ENCODE measurements at places on chromosomes 16 and 17. TPM values are rescaled to one million over a fixed set of nuclear protein-coding genes. Genes with fewer than 3 reads are reported as not detected.

- DNase-seq = no peak
These were observed 2294.4 kb downstream of the TP53TG3F start for GRCh38 chr16:35753559-35754390.

GRCh38 chr16:30005341-30006094, 5.3 kb downstream of the DOC2A start:
- DNase-seq = peak; percentile 49

DNA sequence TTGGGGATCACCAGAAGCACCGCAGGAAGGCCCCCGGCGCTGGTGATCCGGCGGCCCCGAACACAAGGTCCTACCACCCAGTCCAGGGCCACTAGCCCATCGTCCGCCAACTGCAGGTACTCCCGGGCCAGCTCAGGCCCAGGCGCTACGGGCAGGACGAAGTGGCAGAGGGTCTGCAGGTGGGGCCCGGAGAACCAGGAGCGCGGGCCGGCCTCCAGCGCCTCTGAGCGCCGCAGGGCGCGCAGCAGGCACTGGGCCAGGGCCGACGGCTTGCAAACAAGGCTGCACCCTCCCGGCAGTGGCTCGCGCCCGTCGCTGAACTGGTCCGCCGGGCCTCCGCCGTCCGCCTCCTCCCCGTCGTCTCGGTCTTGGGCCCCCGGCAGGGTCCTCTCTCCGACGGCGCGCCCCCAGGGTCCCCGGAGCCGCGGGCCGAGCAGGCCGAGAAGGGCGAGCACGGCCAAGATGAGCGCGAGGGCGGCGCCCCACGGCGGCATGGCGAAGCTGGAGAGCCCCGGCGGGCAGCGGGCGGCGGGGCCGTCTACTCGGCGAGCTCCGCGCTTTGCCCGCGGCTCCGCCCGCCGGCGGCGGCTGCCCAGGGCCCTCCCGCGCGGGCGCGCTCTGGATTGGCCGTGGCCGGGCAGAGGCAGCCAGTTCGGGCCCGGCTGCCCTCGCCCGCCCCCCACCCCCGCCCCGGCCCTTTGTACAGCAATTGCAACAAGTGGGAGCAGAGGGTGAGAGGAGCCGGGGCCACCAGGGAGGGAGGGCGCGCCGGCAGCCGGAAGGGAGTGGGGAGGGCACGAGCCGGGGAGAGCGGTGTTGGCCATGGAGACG, at the start of gene ABHD15:
TSS of gene ABHD15 (minus strand) at position 565 of the 831 bp plus-strand sequence. CDS start at position 494, 71 bp downstream.
- peak; percentile 60 for DNase-seq

Gene CORO1A
- total RNA-seq = 855 TPM

DNA sequence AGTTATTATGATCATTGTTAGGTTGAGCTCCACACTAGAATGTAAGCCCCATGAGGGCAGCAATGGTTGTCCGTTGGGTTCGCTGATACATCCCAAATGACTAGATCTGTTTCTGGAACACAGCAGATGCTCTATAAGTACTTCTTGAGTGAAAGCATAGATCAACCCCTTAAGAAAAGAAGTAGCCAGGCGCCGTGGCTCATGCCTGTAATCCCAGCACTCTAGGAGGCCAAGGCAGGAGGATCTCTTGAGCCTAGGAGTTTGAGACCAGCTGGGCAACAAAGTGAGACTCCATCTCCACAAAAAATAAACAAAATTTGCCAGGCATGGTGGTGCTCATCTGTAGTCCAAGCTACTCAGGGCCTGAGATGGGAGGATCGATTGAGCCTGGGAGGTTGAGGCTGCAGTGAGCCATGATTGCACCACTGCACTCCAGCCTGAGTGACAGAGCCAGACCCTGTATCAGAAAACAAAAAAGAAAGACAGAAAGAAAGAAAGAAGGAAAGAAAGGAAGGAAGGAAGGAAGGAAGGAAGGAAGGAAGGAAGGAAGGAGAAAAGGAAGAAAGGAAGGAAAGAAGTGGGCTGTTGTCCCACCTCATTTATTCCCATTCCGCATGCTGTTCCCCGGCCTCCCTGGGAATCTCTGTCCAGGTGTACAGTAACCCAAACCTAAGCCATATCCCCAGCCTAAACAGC, 54.4 kb upstream of the RPL38 start:
- DNase-seq = no peak

GRCh38 chr17:50219342-50219741, 17.9 kb upstream of the COL1A1 start:
- DNase-seq = no peak

Gene ADAM11
- 0.57 TPM for total RNA-seq

GRCh38 chr16:13047276-13047675, 145.9 kb downstream of the SHISA9 start:
- DNase-seq = no peak

DNA sequence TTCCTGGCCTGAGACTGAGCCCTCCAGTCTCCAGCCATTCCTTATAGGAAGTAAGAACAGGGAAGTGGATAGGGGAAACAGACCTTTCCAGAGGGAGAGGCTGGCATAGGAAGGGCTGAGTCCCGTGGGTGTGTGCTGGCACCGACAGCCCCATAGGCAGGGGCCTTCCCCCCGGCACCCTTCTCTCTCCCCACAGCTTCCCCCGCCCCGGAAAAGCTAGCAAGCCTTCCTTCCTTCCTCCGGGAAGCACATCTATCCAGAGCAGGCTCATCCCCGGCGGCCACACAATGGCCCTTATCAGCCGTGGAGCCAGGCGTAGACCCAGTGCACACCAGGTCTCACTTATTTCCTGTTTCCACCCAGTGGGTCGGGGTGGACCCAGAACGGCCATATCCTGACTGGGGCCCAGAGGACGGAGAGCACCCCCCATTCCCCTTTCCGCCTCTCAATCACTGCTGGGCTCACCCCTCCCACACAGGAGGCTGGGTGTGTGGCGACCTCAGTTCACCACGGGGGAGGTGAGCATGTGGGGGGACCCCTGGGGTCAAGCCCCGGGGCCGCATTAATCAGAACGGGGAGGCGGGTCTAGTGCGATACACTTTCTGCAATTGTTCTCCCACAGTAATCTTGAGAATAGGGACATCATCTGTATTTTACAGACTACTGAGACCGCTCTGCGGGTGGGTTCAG, 950 bp upstream of the MYO1C start:
- no peak for DNase-seq

Gene MEOX1
- 0.17 TPM for total RNA-seq

Gene ST6GALNAC1
- total RNA-seq = 1.3 TPM

Gene CCL3
- 8.3 TPM for total RNA-seq

- DNase-seq = no peak
These were observed 12.3 kb downstream of the GPRC5B start for GRCh38 chr16:19872179-19872863.

GRCh38 chr16:11060842-11061241, 116.5 kb downstream of the CLEC16A start:
- no peak for DNase-seq

DNA sequence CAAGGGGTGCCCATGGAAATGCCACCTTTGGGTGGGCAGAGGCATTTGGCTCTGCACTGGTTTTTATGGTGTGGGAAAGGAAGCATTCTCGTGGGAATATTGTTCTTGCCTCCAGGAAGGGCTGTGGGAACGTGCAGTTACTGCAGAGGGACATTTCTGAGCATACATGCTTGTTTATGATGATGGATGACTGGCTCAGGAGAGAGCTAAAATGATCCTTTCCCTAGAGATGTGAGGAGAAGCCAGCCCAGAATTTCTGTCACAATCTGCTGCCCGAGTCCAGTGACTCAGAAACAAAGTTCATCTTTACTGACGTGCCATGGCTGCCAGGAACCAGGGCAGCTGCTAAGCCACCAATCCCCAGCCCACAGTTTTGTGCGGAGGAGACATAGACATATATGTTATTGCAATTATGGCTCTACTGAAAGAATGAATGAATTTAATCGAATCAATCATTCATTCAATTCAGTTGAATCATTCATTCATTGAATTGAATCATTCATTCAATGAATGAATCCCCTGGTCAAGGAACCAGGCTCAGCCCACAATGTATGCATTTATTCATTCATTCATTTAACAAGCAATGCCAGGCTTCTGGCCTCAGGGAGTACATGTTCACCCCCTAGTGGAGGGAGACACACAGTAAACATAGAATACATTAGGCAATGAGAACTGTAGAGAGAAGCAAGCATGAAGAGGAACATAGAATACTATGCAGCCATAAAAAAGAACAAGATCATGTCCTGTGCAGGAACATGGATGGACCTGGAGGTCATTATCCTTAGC, 414.4 kb upstream of the HSBP1 start:
- DNase-seq = no peak

DNA sequence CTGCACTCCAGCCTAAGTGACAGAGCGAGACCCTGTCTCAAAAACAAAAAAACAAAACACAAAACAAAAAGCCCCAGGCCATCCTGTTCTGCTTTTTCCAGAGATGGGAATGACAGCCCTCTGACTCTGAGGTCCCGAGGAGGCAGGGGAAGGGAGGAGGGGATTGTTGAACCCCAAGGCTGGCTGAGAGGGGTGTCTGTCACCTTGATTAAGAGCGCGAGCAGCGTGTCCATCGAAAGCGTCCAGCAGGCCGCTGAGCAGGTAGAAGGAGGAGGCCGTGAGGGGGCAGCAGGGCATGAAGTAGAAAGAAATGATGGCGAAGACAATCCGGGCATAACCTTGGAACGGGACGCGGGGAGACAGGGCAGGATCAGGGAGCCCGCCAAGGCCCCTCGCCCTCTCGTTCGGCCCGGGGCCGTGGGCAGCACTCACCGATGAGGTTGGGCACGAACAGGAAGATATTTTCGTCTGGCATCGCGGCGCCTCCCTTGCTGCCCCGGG, 593 bp downstream of the CDIPT start:
- peak; percentile 31 for DNase-seq

Gene MT4
- total RNA-seq = not detected

Gene SOX15
- total RNA-seq = not detected

Gene TBC1D3G
- total RNA-seq = not detected

Gene RPS6KB1
- 42.1 TPM for total RNA-seq

GRCh38 chr17:80431246-80432195, 16.6 kb downstream of the ENDOV start:
- no peak for DNase-seq

Gene KRTAP1-1
- total RNA-seq = not detected

GRCh38 chr16:6248199-6248598, 1084.4 kb upstream of the RBFOX1 start:
- DNase-seq = no peak

DNA sequence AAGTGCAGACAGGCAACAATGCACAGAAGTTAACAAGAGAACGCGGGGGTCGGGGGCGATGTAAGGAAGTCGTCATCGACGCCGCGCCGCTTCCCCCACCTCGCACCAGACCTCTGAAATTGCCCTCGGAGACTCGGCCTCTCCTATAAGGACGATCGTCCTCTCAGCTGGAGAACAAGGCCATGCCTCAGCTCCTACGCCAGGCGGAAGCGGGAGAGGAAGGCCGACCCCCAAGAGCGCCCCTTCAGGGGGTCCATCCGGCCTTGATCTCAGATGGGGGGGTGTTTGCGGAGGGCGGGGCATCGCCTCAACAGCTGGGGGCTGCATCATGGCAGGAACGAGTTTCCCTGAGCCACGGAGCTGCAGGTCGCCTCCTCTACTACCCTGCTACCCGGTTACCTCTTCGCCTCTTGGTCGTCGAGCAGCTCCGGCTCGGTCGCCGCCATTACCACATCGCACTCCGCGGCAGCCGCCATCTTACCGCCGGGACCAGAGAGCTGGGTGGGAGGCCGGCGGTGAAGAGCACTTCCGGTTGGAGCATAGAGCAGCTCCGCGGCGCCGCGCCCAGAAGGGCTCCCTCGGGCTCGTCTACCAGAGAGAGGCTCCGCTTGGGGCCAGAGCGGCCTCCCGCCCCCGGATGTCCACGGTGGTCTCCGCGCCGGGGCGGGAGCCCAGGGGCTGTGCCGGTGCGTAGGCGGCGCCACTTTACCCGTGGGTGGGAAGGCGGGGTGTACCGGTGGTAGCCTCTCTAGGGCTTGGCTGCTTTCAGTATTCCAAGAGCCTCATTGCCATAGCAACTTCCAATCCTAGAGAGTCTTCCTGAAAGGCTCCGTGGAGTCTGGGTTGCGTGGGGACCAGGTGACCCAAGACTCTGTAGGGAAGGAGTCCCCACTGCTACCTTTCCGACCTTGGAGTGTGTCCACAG, at the start of gene DNAJC7:
TSS of gene DNAJC7 (minus strand) at position 499 of the 925 bp plus-strand sequence. CDS start at position 476, 23 bp downstream.
- peak; percentile 91 for DNase-seq

DNA sequence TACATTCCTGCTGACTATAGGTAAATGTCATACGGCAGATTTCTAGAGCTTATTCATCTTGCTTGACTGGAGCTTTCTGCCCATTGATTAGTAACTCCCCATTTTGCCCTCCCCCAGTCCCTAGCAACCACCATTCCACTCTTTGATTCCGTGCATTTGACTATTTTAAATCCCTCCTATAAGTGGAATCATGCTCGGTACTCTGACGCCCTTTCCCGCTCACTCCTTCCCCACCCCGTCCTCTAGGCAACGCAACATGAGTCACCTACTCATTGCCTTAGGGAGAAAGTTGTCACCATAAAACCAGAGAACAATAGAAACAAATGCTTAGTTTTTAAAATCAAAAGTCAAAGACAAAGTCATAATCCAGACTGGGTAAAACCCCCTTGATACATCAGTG, 45.5 kb upstream of the RBBP6 start:
- no peak for DNase-seq

DNA sequence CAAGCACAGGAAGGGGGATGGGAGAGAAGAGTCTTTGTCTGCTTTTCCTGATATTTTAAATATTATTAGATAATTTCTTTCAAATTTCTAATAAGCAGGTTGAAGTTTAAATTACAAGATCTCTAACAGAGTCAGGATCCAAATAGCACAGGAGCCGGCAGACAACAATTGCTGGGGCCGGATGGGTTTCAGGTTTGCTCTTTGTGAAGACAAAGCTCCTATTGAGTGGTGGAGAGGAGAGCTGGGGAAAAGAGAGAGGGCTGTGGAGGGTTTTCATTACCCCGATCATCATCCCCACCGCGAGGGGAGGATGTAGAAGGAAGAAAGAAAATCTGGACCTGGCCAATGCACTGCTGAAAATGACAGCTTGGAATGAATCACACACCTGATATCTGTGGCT, 197.3 kb downstream of the SOX9 start:
- no peak for DNase-seq

DNA sequence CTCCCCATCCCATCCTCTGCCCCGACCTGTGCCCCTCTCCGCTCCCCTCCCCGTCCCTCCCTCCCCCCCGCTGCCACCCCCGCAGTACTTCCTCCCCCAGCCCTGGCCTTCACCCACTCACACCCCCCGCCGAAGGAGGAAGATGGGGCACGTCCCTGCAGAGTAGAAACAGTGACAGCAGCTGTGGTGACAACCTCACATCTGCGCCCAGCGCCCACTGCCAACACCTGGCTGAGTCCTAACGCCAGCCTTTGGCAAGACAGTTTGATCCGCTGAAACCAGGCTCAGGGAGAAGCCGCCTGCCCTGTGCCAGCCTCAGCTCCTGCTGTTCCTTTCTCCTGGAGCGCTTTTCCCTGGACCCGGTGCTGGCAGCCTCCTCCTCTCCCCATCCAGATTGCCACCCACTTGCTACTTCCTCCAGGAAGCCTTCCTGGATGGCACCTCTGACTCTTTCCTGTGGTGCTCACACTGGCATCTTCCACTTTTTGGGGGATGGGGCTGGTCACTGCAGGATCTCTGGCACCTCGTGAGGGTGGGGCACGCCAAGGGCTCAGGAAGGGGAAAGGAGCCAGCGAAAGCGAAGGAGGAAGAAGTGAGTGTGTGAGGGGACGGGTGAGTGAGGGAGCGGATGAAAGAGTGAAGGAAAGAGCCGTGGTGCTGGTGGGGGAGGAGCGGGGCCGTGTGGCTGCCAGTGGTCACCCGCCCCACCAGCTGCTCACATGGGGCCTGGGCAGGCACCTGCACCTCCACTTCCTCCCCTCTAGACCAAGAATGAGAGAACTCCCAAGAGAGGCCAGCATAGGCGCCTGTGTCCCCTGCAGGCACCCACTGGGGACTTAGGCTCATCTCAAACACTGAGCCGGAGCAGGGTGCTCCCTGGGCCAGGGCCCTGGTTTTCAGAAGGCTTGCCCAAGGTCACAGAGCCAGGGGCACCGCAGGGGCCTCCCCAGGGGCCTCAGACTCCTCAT, 27.0 kb downstream of the ZFPM1 start:
- peak; percentile 53 for DNase-seq
